Activated naive CD4-positive, alpha-beta T cell treated with anti-CD3 and anti-CD28 coated beads, Interleukin-2, amount 50 U/mL, for 72 hours (primary cell): ENCODE measurements at places on chromosomes 12 and 14. TPM values are rescaled to one million over a fixed set of nuclear protein-coding genes. Genes with fewer than 3 reads are reported as not detected.
A peak's percentile ranks its signal among the peaks of the same experiment; 100 is the strongest.

GRCh38 chr12:126719912-126720705 lies 1546.9 kb upstream of the TMEM132C start:
- no peak for DNase-seq

DNA sequence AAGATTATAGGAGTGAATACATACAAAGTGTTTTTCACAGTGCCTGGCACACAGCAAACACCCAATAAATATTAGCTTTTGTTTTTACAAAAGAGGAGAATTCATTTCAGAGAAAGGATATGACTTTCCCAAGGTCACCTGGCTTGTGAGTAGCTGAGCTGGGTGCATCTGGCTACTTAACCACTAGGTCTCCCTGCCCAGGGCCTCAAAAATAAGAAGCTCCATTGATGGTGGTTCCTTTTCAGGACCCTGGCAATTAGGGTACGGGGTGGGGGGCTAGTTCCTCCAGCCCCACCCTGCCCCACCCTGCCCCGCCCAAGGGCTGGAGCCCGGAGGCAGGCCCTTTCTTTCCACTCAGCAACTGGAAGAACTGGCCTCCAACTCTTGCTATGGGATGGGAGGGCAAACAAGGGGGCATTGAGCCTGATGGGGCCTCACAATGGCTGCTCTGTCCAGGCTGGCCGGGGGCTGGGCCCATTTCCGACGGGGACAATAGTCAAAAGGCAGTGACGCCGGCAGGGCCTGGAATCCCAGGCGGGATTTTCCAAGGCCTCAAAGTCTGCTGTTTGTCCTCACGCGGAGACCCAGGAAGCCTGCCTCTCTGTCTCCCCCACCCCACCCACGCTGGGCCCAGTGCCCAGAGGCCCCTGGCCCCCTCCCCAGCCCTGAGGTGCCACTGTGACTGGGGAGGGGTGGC lies 8.2 kb upstream of the ATG101 start:
- DNase-seq, result no peak

DNA sequence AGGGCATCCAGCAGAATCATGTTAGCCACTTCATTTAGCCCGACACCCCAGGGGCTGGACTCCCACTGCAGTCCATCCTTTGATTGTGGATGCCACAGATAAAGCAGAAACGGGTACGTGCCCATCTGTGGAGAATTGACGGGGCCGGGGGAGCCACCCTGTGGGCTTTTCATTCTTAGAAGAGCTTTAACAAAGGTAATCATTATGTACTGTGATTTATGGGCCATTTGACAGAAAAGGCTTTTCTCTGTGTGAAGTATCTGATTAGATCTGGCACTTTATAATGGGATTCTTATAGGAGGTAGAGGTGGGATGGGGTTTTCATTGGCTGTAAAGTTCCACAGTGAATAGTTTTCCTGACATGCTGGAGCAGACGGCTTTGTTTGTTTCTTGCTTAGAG lies 40.4 kb downstream of the AACS start:
- DNase-seq, result no peak

GRCh38 chr12:91817517-91817916 lies 328.1 kb downstream of the BTG1 start:
- DNase-seq, result no peak

- DNase-seq, result no peak
Measured at GRCh38 chr12:116150001-116150400, 127.5 kb downstream of the MED13L start.

DNA sequence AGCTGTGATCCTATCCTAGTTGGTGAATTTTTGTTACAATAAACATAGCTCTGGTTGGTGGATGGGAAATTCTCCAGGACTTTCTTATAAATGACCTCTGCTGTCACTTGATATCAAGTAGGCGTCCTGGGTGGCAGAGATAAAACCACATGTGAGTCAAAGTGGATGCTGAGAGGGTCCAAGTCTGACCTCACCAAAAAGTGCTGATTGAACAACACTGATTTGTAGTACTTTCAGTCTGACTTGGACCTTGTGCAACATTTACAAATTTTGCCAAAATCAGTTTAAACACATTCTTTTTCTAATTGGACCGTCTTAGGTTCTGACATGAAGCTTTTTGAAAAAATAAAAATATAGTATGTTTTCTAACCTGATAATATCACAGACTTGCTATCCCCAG lies 585.6 kb downstream of the GALC start:
- DNase-seq, result no peak

GRCh38 chr14:77180726-77181602 lies 634 bp upstream of the TMEM63C start:
- DNase-seq, result no peak

DNA sequence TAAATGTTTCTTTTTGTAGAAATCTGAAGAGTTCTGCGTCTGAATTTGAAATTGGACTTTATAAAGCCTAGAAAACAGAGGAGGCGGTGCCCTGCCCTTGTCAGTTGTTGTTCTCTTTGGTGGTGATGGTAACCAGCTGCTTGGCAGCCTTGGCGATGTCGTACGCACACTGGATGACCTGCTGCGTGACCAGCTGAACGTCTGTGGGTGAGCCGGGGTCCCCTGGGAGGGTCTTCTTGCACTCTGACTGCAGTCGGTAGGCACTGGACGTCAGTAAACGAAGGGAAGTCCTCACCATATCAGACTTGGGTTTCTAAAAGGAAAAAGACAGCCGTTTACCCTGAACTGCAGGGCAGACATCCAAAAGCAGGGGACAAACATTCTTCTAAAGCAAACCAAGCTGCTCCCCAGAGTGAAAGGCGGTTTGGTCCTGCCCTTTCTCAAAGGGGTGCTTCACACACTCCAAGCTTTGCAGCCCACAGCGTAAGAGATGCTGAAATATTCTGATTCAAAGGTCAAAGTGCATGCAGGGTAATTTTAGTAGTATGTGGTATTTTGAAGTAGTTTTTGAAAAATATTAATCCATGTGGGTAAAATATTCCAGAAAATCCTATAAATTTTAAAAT lies 32.9 kb downstream of the TCHP start:
- DNase-seq, result no peak

- no peak for DNase-seq
Measured at GRCh38 chr12:966724-967123, 17.2 kb upstream of the RAD52 start.

GRCh38 chr12:51238037-51238509 lies 553 bp upstream of the DAZAP2 start:
- DNase-seq, result no peak

GRCh38 chr14:100213956-100214769 lies 24.8 kb upstream of the YY1 start:
- DNase-seq, result peak; percentile 95

DNA sequence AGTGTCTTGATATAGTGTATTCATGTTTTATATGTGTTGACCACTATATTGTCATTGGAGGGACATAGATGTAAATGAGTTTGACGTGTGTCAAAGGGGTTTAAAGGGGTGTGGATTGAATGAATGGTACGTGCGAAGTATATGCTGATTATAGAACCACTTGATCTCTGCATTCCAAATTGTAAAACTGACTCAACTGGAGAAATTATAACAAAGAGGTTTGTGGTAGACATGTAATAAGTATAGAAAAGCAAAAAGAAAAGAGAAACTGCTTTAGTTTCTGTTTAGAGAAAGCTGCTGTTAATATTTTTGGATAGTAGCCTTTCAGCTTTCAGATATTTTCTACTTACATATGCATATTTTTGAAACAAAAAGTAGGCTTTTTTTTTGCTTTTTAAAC lies 8.9 kb upstream of the MYRFL start:
- no peak for DNase-seq

GRCh38 chr12:114069507-114069906 lies 103.4 kb upstream of the RBM19 start:
- no peak for DNase-seq

- no peak for DNase-seq
Measured at GRCh38 chr12:25705261-25705660, 152.2 kb upstream of the LMNTD1 start.

GRCh38 chr14:63203618-63204406 lies 431 bp upstream of the RHOJ start:
- no peak for DNase-seq

- peak; percentile 23 for DNase-seq
Measured at GRCh38 chr12:98698603-98699463, 53.7 kb downstream of the APAF1 start.

Gene FAM181A
- total RNA-seq, result not detected

Gene KIF26A
- total RNA-seq, result 0.43 TPM

Gene RFX4
- total RNA-seq, result not detected

Gene NFATC4
- 0.27 TPM for total RNA-seq

Gene GPR68
- total RNA-seq, result 4.6 TPM

Gene KLRD1
- total RNA-seq, result 0.89 TPM

Gene TMEM132D
- total RNA-seq, result not detected

Gene TPH2
- not detected for total RNA-seq

Gene RIPK3
- 11.8 TPM for total RNA-seq

Gene NXPH4
- total RNA-seq, result 0.11 TPM

Gene FOXM1
- total RNA-seq, result 105 TPM
